ENCODE measurements at places on chromosomes 1 and 21.
A peak's percentile ranks its signal among the peaks of the same experiment; 100 is the strongest.

DNA sequence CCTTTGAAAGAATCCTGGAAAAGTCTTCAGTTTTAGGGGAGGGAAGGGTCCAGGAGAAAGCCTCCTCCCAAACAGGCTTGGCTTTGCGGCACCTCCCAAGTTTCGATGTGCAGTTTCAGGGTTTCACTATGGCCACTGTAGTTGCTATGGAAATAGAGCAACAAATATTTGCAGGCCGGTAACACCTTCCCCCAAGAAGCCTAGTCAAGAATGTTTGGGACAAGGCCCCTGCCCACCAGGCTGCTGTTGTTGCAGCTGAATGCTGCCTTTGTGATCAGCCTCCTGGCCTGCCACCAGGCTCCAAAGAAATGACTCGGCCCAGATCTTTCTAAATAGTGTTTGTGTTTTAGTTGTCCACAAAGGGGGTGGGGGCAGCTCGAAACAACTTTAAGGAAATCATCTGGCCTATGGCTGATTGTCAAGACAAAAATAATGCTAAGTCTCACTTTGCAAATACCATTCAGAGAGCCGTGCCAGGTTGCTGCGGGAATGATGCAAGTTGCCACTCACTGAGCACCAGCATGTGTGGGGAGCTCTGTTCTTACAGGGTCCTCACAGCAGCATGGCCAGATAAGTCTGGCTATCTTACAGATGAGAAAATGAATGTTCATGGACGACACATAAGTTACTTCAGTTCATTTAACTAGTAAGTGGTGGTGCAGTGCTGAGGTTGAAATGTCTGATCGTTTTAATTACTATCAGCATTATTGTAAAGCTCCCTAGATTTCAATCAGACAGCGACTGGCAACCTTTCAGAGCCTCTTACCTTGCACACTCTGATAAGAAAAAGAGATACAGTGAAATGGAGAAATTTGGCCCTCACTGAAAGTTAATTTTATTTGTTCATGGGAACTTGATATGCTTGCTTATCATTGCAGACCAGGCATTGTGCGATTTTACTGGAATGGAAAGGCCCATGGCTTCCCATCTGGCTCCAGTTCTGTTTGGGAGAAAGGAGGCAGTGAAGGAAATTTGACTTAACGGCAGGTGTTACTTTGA lies 91.2 kb upstream of the JUN start:
- DNase-seq, result no peak

- DNase-seq, result no peak
These were observed 714.3 kb downstream of the MATN1 start for GRCh38 chr1:30008998-30009657.

GRCh38 chr1:214840356-214840755 lies 237.4 kb downstream of the CENPF start:
- no peak for DNase-seq

DNA sequence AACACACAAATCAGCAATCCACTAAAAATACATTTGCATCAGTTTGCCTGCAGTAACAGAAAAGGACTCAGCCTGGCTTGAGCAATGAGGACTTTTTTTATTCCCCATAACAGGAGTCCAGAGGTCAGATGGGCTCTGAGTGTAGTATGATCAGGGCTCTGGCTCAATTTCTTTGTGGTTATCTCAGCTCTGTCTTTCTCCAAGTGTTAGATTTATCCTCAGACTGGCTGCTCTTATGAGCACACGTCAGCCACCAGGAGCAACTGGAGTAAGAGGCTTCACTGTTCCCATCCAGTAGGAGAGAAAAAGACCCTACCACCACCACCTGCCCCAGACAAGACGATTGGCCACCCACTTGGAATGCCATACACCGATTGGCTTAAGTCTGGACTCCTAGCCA lies 36.2 kb upstream of the KLHDC7A start:
- DNase-seq, result no peak

GRCh38 chr1:178946416-178946815 lies 75.5 kb upstream of the ANGPTL1 start:
- DNase-seq, result no peak

- DNase-seq, result no peak
These were observed 33.0 kb downstream of the IER5 start for GRCh38 chr1:181121498-181121897.

DNA sequence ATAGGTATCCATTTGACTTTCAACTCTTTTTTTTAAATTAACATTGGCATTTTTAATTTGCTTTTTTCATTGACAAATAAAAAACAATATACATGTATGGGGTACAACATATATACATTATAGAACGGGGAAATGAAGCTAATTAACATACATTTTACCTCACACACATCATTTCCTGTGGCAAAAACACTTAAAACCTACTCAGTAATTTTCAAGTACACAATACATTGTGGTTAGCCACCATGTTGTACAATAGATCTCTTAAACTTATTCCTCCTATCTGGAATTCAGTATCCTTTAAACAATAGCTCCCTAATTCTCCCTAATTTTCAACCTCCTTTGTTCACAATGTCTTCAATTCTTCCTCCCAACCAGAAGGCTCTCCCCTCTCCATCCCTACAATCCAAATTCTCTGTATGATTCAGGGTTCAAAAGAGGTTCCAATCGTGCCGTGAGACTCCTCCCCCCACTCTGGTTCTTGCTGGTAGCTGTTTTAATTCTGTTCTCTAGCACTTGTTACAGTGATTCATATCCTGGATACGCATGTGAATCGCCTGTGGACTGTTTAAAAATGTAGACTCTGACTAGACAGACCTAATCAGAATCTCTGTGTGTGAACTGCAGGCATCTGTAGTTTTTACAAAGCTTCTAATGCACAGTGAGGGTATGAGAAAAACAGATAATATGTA lies 87.6 kb upstream of the DUSP10 start:
- no peak for DNase-seq

DNA sequence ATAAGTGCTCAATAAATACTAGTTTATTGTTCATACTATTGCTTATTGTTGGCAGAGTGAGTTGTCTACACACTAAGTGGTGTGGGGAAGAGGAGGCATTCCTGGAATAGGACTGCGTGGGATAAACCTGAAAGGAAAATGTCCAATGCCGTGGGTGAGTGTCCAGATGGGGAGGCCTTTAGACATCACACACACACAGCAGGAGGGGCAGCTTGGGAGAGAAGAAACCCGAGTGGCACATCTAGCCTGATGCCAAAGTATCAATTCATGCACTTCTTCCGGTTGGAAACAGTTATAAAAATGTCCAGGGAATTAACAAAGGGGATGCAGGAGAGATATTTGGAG lies 27.3 kb downstream of the CCN1 start:
- DNase-seq, result no peak

DNA sequence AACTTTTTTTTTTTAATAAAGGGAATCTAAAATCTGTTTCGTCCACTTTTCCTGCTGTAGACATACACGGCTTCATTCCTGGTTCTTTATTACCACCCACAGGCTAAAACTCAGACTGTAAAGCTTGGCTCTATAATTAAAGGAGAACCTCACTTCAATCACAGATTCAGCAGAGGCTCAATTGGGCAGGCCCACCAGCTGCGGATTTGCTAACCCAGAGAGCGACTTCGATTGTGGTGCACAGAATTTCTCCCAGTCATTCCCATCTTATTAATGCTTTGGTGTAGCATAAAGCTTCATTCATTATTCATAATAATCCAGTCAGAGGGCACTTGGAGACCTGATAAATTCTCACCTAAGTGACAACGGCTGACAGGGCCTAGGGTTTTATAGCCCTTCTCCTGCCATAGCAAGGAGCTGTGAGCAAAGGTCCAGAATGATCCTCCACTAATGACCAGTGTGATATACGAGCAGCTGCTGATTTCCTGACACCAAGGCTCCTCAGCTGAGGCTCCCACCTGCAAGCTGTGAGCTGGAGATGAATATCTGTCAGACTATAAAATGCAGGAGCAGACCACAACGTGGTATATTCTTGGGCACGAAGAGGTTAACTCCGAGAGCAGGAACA lies 149.0 kb downstream of the ATP6V1G3 start:
- DNase-seq, result no peak

GRCh38 chr1:25549273-25550154 lies 6.1 kb downstream of the LDLRAP1 start:
- no peak for DNase-seq

GRCh38 chr21:41641821-41642701 lies 124.8 kb downstream of the RIPK4 start:
- DNase-seq, result no peak

- peak; percentile 50 for DNase-seq
These were observed 76.3 kb downstream of the MORN1 start for GRCh38 chr1:2314803-2315673.

- no peak for DNase-seq
These were observed 123.5 kb downstream of the PTPN14 start for GRCh38 chr1:214427871-214428277.

- DNase-seq, result no peak
These were observed 513 bp upstream of the RAB3GAP2 start for GRCh38 chr1:220272841-220273090.

DNA sequence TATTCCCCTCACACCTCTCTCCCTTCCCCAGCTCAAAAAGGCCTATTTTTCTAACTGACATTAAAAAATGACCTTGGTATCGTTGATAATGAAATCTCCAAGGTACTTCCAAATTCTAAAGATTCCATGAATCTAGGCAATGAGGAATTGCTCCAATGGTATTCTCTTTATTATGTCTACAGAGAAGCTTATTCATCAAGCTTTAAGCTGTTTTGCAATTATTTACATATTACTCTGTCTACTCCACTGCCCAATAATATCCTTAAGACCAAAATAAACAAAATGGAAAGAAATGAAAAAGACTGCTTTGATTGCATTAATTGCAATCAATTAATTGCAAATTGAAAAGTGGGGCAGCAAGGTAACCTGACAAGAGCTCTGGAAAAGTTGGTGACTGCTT lies 7.9 kb downstream of the PLPP3 start:
- DNase-seq, result no peak

- no peak for DNase-seq
These were observed 15.6 kb downstream of the TLCD4 start for GRCh38 chr1:95132762-95133161.

GRCh38 chr1:116150368-116150767 lies 39.2 kb downstream of the MAB21L3 start:
- DNase-seq, result no peak

- peak; percentile 28 for DNase-seq
These were observed 72.7 kb upstream of the ACTL8 start for GRCh38 chr1:17682400-17682799.

GRCh38 chr1:22572818-22573217 lies 9.5 kb downstream of the EPHA8 start:
- no peak for DNase-seq

DNA sequence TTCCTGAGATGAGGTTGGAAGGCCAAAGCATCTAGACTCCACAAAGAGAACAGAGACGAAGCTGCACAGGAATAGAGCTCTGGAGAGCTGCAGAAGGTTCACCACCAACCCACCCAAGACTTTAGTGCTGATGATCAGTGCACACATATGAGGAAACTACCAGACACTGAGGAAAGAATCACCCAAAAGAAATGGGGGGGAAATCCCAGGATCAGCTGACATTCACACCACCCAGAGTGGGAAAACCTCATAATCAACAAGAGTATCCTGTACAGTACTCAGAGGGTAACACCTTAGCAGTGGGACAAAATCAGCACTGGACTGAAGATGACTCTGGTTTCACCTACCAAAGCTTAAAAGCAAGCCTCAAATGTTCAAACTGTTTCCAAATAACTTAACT lies 36.4 kb downstream of the DENND1B start:
- DNase-seq, result no peak

- no peak for DNase-seq
These were observed 2.3 kb upstream of the RGS13 start for GRCh38 chr1:192633533-192634253.

DNA sequence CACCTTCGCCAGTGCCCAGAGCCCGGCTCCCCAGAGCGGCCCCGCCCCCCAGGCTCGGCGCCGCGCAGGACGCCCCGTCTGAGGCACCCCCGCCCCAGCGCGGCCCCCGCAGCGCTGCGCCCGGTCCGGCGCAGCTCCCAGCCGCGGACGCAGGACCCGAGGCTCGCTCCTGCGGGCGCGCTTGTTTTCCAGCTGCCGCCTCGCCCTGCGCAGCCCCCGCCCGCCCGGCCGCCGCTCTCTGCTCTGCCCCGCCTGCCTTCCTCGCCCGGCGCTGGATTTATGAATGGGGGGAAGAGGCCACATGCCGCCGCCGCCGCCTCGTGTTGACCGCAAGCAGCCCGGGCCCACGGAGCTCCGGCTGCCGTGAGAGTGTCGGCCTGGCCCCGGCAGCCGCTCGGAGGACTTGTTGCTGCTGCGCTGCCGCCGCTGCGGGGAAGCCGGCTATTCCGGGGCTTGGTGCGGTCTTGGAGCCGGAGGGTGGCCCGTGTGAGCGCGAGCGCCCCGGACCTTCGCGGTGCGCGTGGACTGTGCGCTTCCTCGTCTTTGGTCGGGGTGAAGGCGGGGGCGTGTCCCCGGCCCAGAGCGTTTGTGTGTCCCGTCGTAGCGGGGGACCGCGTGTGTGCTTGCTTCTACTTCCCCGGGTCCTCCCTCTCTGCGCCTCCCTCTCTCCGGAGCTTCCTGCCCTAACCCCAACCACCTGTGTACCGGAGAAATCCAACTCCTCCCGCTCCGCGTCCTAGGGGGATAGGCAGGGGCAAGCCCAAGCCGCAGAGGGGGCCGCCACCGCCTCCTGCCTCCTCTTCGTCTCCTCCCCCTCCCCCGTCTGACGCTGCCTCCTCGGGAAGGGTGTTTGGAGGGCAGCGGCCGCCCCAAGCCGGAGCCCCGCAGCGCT lies 736 bp downstream of the KCNC4 start:
- DNase-seq, result peak; percentile 21

GRCh38 chr1:19405761-19406487 lies 79.4 kb downstream of the CAPZB start:
- DNase-seq, result no peak

- no peak for DNase-seq
These were observed 172.3 kb downstream of the RWDD3 start for GRCh38 chr1:95406279-95406678.

DNA sequence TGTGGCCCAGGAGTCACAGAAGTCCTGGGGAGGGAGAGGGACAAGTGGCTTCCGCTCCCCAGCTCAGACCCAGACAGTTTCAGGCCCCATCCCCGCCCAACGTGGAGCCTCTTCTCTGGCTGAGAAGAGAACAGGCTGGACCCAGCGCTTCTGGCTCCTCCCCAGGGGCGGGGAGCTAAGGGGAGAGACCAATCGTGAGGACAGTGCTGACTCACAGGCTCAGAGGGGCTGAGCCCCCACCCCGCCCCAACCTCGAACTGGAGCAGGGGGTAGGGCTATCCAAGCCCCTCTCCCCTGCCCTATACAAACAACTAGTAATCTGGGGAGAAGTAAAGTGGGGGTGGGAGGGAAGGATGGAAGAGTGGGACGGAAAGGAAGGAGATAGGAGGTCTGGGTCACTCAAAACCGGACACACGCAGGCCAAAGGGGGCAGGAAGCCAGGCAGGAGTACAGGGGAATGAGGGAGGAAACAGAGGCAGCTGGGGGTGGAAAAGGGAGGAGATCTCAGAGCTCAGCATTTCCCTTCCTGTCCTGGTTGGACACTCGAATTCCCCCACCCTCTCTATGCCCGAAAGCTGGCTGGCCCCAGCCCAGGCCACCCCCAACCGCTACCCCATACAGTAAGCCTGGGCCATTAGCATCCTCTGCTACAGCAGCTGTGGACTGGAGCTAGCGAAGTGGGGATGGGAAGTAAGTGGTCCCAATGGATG lies at the start of gene SHC1:
Gene SHC1, minus strand, starts transcription at position 117 of the 710 bp plus-strand sequence. CDS start 221 bp downstream, outside the sequence.
- DNase-seq, result peak; percentile 82

GRCh38 chr1:58006421-58007046 lies 540.0 kb downstream of the OMA1 start:
- no peak for DNase-seq

All from renal cortex interstitium (tissue), 15 donors.